NCI-H1436 (cell line): ENCODE measurements at places on chromosomes 6 and 20.

- DNase-seq: no peak
Observed at GRCh38 chr20:63359937-63360849, 956 bp downstream of the CHRNA4 start.

- no peak for DNase-seq
Observed at GRCh38 chr6:169838346-169839028, 87.1 kb downstream of the ERMARD start.

DNA sequence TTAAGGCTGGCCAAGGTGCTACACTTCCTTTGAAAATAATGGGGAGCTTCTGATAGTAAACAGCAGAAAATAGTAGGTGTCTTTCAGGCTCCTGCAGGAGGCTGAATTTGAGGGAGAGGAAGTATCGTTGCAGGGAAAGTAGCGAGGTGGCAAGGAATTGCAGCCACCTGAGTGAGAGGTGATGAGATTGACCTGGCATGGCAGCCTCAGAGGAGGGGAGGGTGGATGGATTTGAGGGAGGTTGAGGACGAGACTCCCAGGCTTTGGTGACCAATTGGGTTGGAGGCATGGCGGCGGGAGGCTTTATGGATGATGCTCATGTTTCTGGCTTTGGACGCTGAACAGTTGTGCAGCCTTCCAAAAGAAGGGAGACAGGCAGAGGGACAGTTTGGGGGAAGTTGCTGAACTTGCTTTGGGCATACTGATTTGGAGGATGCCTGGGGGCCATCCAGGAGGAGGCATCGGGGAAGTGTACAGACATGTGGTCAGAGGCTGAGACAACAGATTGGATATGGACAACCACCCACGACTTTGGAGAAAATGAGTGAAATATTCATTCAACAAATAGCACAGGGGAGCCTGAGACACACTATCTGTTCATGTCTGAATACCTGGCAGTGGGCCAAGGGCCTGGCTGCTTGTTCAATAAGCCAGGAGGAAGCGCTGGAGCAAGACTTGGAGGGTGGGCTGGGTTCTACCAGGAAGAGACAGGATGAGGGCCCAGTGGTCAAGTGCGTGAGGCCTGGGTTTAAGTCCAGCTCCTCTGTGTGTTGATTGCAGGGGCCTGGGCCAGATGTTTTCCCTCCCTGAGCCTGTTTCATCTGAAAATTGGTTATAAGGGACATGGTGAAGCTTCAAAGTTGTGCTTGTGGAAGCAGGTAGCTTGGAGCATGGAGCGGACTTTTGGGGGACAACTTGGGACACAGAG, 113.2 kb downstream of the CEBPB start:
- DNase-seq: peak; percentile 31

- DNase-seq: no peak
Observed at GRCh38 chr6:36578431-36578830, 15.7 kb upstream of the SRSF3 start.

DNA sequence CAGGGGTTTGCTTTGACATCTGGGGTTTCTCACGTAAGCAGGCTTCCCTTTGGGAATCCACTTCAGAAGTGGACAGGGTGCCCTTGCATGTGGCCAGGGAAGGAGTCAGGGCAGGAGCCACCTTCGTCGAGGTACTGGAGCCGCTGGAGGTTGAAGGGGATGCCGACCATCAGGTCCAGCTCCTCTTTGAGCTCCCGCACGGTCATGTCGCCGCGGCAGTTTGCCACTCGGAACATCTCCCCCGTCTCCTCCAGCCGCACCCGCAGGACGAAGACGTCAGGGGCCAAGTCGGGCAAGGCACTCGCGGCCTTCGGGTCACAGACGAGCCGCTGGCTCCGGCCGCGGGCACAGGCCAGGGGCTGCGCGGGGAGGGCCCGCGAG, 360 bp downstream of the ANKRD60 start:
- DNase-seq: no peak
